ENCODE measurements at places on chromosomes 5 and 9. TPM values are rescaled to one million over a fixed set of nuclear protein-coding genes. Genes with fewer than 3 reads are reported as not detected.

DNA sequence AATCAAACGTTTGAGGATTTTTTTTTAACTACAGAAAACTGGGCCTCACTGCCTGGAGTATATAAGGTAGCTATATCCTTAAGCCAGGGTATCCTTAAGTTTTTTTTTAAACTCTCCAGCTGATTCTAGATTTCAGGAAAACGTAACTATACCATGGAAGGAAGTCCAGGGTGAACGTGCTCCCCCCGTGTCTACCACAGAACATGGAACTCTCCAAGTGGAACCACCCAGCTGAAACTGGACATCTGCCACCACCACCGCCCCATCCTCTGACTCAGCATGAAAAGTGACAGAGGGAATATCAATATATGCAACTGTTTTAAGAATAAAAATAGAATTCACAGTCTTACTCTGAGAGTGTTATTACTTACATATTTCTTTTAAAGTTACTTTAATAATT, 61.3 kb downstream of the DROSHA start:
- no peak for DNase-seq
- H3K27me3 ChIP-seq: no peaks in the 10 kb centered on the region
- H3K27ac ChIP-seq: no peak overlapping the region
- peaks cover 13% of the 10 kb centered on the region for H3K36me3 ChIP-seq

Gene AMBP
- not detected for total RNA-seq

GRCh38 chr5:59173578-59173977, 590.7 kb downstream of the RAB3C start:
- peaks cover 10% of the 10 kb centered on the region for H3K4me1 ChIP-seq
- H3K4me3 ChIP-seq: no peak overlapping the region
- DNase-seq: no peak
- H3K36me3 ChIP-seq: no peaks in the 10 kb centered on the region

DNA sequence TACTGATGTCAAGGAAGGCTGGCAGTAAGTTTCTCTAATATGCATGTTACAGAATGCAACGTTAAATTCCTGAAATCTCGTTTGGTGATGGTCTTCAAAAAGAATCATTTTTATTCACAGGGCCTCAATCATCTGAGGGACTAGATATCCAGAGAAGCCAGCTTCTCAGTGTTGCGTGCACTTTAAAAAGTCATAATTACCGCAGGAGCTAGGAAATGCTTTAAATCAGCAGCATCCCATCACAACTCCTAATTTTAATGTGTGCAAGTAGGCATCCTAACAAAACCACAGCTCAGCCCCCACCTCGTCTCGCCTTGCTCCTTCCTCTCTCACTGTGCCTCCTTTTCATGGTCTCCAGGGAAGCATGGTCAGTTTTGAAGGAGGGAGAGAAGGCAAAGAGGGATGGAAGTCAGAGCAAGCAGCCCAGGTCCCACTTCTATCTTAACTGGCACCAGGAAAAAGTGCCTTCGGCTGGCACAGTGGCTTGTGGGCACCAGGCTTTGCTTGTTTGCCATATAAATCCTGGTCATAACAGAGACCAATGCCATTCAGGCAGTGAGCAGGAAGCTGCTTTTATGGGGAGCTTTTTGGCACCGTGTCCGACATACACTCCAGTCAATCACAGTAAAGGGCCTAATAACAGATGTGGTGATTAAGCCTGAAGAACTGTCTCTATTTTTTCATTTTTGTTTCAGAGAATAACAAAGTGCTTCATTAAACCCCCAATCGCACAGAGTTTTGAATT, 21.4 kb downstream of the MEGF10 start:
- peaks cover 55% of the 10 kb centered on the region for H3K27me3 ChIP-seq
- no peak overlapping the region for H3K4me3 ChIP-seq
- H3K27ac ChIP-seq: no peak overlapping the region
- H3K4me1 ChIP-seq: peaks cover 5% of the 10 kb centered on the region
- peaks cover 2% of the 10 kb centered on the region for H3K36me3 ChIP-seq
- DNase-seq: no peak

All from T-helper 17 cell (primary cell).